Activated CD4-positive, CD25-positive, alpha-beta regulatory T cell (primary cell): ENCODE measurements at places on chromosomes 4 and X.

DNA sequence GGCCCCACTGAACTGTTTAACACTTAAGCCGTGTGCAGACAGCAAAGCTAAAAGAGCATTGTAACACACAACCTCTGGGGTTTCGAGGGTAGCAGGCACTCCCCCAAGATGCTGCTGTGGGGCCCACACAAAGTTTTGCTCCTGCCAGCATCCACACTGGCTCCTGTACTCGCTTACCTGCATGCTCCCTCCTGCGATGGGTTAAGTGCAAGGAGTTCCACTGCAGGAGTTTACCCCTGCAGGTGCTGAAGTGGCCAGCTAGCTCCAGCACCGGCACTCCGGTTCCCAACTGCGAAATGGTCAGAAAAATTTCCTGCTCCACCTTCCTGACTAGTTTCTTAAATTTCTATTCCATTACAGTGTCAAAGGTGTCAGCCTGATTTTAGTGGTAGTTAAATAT, 443.5 kb downstream of the PCDH10 start:
- no peak for DNase-seq

DNA sequence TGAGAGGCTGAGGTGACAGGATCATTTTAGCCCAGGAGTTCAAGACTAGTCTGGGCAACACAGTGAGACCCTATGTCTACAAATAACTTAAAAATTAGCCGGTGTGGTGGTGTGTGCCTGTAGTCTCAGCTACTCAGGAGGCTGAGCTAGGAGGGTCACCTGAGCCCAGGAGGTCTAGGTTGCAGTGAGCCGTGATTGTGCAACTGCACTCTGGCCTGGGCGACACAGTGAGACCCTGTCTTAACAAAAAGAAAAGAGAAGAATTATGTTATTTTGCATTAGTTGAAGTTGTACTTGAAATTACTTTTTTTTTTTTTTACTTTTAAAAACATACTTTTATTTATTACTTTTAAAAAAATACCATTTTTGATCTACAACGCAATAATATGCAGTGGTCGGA, 21.8 kb upstream of the TADA2B start:
- DNase-seq: no peak

- no peak for DNase-seq
These were observed 88.1 kb downstream of the CAMK2D start for GRCh38 chr4:113673450-113673849.

DNA sequence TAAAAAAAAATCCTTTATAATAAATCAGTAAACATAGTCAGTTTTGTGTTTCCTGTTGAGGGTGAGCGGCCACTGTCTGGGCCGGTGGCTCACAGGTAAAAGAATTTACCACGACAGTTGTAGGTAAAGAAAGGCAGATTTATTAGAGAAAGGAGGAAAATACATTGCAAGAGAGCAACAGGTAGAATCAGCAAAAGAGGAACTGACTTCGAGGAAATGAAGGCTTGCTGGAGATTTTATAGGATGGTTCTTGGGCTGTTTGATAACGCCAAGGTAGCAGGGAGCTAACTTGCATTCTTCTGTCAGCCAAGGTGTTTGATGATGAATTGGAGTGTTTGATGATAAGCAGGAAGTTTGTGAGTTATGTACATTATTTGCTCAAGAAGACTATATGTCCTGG, 2.8 kb downstream of the ZNF157 start:
- no peak for DNase-seq

DNA sequence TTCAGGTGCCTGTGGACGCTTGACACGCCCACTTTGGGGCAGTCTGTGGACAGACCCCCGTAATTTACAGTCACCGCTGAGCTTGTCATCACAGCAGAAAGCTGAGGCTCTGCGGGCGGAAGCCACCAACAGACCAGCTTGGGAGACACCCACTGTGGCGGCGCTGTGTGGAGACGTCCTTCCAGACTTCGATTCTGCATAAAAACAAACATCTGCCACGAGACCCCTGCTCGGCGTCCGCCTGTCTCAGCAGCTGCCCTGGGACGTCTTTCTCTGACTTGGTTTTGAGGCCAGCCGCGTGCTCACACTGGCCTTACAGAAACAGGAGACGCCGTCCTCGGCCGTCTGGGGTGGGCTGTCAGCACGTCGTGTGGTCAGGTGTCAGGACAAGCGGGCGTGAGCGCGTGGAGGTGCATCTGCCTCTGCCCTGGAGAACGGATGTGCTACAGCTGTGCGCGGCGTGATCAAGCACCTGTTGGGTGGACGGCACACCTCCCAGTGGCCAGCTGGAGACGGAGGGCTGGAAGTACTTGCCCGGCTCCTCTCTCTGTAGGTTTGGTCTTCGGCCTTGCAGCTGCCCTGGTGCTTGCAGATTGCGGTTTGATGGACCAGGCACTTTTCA, 37.5 kb downstream of the PIGG start:
- DNase-seq: no peak

GRCh38 chrX:78375894-78376293, 48.5 kb upstream of the CYSLTR1 start:
- DNase-seq: no peak

- DNase-seq: no peak
These were observed 43.2 kb downstream of the GALNT7 start for GRCh38 chr4:173211838-173212237.

DNA sequence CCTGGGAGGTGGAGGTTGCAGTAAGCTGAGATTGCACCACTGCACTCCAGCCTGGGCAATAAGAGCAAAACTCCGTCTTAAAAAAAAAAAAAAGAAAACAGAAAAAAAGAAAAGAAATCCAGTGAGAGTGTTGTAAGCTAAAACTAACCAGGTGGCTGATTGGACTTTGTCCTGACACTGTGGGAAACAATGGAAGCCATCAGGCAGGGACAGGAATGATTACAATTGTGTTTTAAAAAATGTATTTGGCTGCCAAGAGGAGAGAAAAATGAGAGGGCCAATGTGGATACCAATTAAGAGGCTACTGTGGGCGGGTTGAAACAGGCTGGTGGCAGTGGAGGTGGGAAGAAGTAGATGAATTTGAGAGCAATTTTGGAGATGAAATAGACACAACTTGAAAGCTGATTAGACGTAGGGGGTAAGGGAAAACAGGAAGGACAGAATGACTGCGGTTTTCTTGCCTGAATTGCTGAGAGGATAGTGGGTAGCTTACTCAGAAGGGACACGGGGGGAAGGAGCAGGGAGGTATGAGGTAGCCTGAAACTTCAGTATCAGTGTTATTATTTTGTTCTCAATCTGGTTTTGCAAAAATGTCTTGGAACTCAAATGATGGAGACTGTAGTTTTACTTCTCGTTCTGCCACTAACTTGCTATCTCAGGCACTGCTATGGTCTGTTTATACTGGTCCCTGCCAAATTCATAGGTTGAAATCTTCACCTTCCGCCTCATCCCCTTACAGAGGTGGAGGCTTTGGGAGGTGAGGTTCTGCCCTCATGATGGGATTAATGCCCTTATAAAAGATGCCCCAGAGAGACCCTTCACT, 45.6 kb upstream of the CHRNA9 start:
- no peak for DNase-seq

- DNase-seq: no peak
These were observed 66.3 kb upstream of the PUDP start for GRCh38 chrX:7214251-7214650.

DNA sequence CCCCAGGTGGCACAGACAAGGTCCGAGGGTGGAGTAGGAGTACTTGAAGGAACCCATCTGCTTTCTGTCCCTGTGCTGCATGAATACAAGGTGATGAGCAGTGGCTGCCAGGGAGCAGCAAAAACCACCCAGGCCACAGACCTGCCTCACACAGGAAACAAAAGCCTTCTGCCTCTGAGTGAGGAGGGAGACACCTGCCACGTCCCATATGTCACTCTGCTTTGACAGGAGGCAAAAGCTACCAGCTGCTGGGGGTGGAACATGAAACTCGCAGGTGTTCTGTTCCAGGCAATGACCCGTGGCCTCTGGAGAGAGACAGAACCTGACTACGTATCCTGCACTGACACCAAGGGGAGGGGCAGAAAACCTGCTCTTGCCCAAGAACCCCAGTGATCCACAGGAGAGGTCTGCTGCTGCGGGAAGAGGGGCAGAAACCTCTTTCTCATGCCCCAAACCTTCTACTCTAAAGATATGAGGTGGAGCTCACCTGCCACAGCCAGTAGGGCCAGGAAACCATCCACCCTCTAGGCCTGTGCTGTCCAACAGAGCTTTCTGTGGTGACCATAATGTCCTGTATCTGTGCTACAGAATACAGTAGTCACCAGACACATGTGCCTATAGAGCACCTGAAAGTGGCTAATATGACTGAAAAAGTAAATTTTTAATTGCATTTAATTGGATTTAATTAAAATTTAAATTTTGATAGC, 172.9 kb downstream of the PRDM5 start:
- no peak for DNase-seq

GRCh38 chr4:39770471-39770870, 72.5 kb downstream of the UBE2K start:
- no peak for DNase-seq

DNA sequence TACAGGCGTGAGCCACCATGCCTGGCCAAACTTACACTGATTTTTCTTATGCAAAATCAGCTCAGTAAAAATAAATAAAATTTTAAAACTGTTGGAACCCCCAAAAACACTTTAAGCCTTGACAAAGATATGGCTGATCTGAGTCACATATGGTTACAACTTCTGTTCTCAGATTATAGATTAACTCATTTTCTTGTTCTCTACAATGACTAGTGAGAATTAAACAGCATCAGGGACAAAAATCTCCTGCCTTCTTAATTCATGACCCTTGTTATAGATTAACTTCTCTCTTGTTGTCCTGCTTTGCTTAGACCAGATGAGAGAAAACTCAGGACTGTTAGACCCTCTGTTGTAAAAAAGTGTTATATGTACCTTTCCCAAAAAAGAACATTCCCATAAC, 24.2 kb upstream of the EXOC1L start:
- DNase-seq: no peak

DNA sequence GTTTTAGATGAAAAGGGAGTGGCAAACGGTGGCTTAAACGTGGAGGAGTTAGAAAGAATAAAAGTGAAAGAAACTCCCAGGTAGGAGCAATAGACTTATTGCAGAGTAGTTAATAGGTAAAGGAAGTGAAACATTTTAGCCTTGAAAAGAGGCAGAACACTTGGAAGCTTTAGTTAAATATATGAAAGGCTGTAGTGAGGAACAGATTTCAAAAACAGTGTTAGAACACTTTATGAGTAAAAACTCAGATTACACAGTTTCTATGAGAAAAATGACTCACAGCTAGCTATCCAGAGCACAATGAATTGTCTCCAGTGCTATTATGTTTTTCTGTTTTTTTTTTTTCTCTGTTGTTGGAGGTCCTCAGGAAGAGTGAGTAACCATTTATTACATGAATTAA, 45.8 kb downstream of the TACR3 start:
- no peak for DNase-seq

DNA sequence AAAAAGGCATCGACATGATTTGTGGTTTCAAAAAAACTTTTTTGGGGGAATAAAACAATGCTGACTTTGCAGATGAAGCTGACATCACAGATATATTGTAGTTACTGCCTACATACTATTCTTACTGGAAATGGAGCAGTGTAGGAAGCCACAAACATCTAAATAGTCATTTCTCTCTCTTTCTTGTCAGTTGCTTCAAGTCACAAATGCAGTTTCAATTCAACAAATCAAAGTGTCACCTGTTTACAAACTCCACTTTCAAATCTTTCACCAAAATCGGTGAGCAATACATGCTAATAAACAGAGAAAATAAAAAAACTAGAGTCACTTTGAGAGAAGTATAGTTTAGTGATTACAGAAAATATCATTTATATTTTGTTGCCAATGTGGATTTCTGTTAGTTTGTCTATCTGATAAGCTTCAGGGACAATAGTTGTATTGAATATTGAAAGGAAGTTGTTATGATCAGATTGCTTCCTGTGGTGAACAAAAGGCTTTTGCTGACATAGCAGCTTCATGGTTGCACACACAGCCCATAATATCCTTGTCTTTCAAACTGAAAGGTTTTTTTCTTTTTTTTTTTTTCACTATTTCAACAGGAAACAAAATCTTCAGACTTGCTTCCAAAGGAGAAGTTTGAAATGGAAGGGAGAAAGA, 49.7 kb upstream of the PTPN13 start:
- DNase-seq: no peak

DNA sequence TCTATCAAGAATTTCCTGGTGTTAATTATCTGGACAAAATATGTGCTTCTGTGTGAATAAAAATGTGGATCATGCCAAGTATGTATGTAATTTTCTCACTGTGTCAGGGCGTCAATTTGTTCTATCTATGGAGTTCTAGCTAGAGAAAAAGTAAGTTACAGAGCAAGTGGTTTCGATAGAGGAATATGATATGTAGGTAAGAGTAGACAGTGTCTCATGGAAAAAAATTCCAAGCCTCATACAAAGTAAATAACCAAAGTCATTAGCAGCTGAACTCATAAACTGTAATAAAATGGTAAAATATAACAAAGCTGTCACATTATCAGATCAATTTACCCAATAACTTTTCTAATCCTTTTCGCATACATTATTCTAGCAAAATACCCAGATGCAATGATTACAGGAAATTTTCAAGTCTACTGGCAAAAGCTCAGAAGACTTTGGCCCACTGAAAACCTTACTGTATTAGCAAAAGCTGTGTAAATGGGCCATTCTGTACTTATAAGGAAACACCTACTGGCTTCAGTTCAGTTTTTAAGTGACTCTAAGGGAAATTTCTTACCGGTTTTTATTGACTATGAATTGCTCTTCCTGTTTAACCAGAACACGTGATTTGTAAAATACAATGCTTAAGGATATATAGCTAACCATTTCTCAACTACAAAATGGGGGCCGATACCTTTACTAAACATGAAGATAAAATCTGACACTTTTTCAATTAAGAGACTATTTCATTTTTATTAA, 121.0 kb upstream of the ARSJ start:
- no peak for DNase-seq

DNA sequence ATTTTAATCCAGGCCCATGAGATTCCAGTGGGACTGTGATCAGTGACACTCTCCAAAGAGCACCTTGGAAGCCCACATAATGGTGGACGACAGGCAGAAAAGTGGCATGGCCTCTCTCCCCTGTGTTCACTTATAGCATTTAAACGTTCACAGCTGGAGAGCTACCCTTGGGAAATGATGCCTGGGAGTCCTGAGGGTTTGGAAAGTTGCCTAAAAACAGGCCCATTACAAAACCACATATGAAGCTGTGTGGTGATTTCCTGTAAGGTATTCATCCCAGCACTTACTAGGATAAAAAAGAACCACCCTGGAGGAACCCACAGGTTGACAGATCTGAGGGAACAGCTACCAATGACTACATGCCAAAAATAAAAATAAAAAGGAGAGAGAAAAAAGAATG, 193.2 kb downstream of the RASL11B start:
- no peak for DNase-seq
